ENCODE measurements at places on chromosomes 3 and 15. TPM values are rescaled to one million over a fixed set of nuclear protein-coding genes. Genes with fewer than 3 reads are reported as not detected.
A peak's percentile ranks its signal among the peaks of the same experiment; 100 is the strongest.

Gene GRK7
- polyA plus RNA-seq, result 0.14 TPM

Gene RFX7
- 23.1 TPM for polyA plus RNA-seq

Gene TMED3
- polyA plus RNA-seq, result 62.6 TPM

Gene LYZL4
- not detected for polyA plus RNA-seq

- peak; percentile 80 for DNase-seq
These were observed 78.1 kb upstream of the LMOD3 start for GRCh38 chr3:69200384-69201068.

DNA sequence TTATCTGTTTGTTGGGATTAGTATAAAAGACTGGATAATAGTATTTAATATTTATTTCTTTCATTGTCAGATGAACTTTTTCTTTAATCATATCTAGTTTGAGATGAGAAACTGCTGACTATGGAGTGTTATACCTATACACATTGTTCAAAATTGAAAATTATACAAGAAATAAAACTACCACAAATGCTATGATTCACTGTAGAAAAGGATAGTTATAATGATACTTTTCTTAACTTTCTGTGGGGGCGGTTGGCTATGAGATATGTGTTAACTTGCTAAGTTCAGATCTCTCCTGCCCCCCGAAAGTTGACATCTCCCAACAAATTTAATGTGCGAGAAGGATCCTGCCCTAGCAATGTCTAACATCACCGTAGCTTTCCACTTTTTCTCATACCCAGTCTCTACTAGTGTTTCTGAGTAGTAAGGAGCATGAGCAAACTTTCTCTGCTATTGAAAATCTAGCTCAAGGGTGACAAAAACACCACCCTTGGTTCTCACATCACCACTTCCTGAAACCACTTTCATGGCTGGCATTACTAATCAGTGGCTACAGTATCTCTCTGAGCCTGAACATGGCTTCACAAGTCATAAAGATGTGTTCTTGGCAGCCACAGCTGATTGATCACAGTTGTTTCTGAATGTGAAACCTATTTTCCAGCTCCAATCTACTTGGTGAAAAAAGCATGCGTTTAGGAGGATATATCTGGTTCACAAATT, 15.8 kb upstream of the SAMMSON start:
- DNase-seq, result no peak

- DNase-seq, result no peak
These were observed 10.1 kb downstream of the CEMIP start for GRCh38 chr15:80789296-80789695.

DNA sequence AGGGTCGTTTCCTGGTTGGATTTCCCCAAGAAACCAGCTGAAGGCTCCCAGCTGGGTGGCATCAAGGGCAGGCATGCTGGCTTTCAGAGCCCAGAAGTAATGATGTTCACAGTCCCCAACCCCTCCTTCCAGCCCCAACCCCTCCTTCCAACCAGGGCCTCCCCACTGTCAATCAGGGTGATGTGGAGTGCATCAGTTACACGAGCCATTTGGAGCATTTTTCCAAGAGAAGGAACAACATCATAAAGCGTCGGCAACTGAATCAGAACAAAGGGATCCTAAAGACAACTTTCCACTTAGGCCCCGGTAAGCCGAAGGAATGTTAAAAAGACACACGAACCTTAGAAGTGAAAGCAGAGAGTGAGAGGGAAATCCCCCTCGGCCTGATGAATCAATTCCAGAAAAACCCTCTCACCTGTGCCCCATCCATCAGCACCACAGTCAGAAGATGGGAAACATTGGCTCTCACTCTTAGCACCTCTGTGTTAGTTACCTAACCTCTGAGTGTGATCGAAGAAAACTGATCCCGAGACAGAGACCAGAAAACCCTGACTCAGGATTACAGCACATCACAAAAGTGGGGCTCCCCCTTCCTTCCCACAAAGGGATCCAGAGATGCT, 101.2 kb upstream of the WNT5A start:
- no peak for DNase-seq

Gene PRKAR2A
- polyA plus RNA-seq, result 43.0 TPM

DNA sequence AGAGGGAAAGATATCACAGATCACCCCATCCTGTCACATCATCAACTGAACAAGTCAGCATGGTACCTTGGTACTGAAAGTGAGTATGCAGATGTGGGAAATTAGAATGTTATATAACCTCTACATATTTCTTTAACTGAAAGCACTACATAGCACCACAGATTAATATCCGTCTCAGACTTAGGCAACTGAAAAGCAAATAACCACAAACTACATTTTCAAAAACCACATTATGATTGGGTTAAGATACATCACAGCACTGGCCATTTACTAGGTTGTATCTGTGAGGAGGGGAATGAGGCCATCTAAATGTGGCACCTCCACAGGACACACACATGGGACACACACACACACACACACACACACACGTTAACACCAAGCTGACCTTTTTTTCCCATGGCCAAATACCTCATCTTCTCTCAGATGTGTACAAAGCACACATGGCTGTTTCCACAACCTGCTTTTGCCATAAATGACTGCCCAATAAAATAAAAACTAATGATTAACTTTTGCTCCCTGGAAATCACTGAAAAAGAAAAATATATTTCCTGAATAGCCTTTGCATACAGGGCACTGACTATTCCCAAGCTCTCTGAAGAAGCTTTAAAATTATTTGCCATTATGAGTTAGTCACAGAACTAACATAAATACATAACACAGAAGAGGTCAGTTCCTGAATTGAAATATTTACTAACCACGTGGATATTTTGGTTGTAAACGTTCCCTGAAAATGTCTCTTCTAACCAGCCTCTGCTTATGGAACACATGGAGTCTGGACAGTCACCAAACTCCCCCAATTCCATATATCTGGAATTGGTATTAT, 60.1 kb downstream of the SUMF1 start:
- DNase-seq, result no peak

DNA sequence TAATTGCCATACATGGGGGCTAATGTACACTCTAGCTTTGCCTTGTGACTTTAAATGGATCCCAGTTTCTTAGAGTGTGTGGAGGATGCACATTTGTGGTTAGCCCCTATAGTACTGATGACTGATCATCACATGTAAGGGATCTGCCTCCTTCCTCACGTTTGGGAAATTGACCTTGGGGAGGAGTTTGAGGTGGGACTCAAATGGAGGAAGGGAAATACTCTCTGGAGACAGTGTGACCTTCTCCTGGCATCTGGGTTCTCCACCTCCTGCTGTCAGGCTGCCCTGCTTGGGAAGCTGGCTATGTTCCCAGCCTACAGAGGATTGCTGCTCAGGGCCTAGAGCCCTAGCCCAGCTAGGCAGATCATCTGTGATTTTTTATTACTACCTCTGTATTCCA, 48.7 kb downstream of the PPM1L start:
- no peak for DNase-seq

GRCh38 chr15:98614681-98615080, 33.7 kb upstream of the IGF1R start:
- no peak for DNase-seq

DNA sequence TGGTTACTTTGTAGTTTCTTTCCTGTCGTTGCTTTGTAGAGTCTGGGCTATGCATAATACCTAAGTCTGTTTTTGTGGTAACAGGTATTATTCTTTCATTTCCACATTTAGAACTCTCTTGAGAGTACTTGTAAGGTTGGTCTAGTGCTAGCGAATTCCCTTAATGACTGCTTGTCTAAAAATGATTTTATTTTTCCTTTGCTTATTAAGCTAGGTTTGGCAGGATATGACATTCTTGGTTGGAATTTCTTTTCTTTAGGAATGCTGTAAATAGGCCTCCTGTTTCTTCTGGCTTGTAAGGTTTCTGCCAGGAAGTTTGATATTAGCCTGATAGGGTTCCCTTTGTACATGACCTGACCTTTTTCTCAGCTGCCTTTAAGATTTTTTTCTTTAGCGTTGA, 70.1 kb upstream of the SGO1 start:
- no peak for DNase-seq

Gene C3orf38
- polyA plus RNA-seq, result 30.6 TPM

- no peak for DNase-seq
These were observed 467 bp downstream of the PIF1 start for GRCh38 chr15:64824929-64825430.

DNA sequence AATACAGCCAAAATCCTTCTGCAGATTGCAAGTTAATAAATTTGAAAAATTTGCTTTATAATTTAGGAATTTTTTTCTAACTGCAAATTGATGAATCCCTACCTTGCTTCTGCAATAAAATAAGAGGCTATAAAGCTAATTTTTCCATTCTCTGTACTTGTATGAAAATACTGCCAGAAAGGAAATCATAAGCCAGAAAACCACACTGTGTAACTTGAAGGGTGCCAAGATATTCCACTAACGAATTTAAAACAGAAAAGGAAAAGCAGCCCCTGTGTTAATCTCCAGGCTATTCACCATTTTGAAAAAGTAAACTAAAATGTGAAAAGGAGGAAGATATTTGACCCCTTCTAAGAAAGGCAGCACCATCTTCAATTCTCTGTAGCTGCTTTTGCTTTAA, 557.9 kb upstream of the ZNF385D start:
- DNase-seq, result no peak

GRCh38 chr3:143200001-143200924, 80.7 kb downstream of the CHST2 start:
- no peak for DNase-seq

- no peak for DNase-seq
These were observed 222.0 kb upstream of the GAP43 start for GRCh38 chr3:115401298-115401697.

DNA sequence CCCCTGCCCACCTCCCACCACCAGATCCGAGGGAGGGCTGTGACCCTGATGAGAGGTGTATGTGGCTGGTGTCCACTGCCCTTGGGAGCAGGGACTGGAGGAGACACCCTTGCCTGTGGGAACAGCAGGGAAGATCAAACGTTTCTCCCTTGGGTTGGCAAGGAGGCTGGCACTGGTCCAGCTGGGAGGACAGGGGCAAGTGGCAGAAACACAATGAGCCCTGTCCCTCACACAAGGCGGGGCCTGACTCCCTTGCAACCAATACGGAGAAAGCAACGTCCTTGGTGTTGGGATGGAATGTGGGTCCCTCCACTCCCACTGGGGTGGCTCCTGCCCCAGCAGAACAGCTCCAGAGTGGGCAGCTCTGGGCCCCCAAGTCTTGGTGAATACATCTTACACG, 5.2 kb downstream of the HYAL2 start:
- no peak for DNase-seq

DNA sequence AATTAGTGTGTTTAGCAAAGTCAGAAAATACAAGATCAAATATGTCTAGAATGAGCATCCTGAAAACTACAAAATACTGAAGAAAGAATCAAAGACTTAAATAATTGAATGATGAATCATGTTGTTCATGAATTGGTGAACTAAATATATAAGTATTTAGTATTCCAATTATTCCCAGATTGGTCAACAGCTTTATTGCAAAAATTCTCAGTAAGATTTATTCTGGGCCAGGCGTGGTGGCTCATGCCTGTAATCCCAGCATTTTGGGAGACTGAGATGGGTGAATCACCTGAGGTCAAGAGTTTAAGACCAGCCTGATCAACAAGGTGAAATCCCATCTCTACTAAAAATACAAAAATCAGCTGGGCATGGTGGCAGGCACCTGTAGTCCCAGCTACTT, 250.0 kb upstream of the NECTIN3 start:
- DNase-seq, result no peak

- DNase-seq, result no peak
These were observed 567.8 kb downstream of the EPHB1 start for GRCh38 chr3:135362889-135363288.

Gene SLC51B
- polyA plus RNA-seq, result 10.8 TPM

Gene SYNPR
- polyA plus RNA-seq, result 0.10 TPM

DNA sequence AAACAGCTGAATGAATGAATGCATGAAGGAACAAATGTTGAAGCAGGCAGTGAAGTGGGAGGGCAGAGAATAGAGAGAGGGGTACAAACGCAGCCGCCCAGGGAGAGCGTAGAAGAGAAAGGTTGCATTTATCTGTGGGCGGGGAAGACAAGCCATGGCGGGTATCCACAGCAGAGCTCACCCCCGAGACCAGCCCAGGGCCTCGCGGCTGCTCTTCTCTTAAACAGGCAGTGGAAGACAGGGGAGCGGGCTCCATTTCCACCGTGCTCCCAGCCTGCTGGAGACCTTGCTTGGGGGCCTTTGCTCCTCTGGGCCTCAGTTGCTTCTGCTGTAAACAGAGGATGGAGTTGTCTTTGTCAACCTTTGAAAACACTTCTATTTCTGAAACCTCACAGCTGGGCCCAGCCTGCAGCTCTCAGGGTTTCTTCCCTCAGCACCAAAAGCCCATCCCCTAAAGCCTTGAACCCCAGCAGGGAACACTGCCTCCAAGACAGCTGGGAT, 259.5 kb downstream of the UACA start:
- no peak for DNase-seq

DNA sequence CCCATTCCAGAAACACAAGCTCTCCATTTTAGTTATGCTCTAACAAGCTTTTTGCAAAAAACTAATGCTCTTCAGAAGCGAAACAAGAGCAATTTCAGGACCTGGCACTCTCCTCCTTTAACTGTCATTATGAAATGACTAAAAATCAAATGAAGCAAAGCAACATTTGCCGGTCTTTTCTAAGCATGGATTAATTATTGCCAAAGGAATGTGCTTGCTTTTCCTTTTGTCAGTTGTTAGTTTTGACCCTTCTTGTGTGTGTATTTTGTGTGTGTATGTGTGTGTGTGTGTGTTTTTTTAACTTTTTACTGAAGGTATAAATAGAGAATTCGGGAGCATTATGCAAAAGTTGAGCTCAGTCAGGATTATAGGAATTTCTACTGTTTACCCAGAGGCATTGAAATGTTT, 509.1 kb downstream of the TUSC7 start:
- DNase-seq, result no peak

DNA sequence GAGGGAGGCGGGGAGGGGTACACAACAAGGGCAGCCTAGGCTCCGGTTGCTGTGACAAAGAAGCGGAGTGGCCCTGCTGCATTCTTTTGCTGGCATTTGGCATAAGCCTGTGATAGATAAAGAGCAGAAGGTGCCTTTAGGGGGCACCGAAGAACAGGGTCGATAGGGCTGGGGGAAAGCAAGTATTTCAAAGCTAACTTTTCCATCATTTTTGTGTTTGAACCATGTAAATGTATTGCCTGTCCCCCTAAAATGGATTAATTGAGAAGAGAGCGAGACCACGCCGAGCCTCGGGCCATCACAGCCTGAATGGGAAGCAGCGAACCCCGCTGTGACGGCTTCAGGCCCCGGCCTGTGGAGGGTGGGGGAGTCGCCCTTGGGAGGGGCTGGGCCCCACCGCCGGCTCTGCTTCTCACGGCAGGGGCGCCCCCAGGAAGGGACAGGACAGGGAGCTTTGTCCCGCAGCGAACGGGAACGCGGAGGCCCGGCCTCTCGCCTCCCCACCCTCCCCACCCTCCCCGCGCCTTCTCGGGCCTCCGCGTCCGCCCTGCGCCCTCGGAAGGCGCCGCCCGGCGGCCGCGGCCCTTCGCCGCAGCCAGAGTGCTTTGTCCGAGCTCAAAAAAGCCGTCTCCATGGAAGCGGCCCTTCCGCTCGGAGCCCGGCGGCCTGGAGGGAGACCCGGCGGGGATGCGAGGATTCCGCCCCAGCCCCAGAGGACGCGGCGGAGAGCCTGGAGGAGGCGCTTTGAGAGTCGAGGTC, 32.4 kb upstream of the ALDH1L1 start:
- peak; percentile 38 for DNase-seq

Gene LRRIQ4
- polyA plus RNA-seq, result not detected
